ENCODE measurements at places on chromosomes 5 and 9.

- DNase-seq = no peak
Measured at GRCh38 chr9:134053401-134053871, 14.4 kb downstream of the BRD3 start.

DNA sequence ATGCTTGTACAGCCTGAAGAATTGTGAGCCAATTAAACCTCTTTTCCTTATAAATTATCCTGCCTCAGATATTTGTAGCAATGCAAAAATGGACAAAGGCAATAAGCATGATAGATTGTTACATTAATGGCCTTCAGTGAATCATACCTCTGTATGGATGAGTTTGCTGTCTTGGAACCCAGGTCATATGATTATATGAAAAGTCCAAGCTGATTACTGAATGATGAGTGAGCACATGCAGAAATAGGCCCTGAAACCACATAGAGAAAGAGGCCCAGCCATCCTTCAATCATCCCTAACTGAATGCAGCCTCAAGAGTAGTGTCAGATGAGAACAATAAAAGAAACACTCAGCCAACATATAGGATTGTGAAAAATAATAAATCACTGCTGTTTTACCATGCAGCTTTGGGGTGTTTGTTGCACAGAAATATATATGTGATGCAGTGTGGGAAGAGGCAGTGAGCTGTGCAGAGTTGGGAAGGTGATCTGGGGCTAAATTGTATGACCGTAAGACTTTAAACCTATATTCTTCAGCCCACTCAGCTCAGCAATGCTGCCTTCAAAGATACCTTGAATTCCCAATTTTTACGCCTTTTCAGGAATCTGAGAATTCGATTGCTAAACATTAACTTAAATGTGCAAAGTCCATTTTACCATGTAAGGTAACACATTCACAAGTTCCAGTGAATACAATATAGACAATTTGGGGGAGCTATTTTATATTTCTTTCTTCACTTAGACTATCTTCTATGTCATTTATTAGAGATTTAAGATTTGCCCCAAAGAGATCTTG is 36.3 kb upstream of the SHISAL2B start:
- DNase-seq = no peak

DNA sequence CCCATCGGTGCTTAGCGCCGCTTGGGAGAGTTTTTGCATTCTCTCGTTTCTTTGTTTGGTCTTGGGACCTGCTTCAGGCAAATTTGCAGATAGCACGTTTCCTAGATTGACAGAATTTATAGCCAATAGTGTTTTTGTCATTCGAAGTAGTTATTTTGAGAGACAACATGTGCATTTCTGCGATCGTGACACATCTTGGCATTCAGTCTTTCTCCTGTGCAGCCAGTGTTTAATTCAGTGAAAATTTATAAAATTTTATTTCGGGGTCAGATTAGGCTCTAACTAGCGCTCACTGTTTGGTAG is 830 bp downstream of the PRRC1 start:
- DNase-seq = no peak

GRCh38 chr9:136089697-136090045 is 5.4 kb downstream of the NACC2 start:
- DNase-seq = no peak

GRCh38 chr5:40983781-40984180 is 74.5 kb downstream of the C7 start:
- DNase-seq = no peak

GRCh38 chr5:181281984-181282316 is 21.0 kb upstream of the TRIM52 start:
- DNase-seq = no peak

- DNase-seq = no peak
Measured at GRCh38 chr5:61735995-61736394, 403.9 kb downstream of the ZSWIM6 start.

GRCh38 chr5:122864400-122864799 is 19.0 kb downstream of the SNX24 start:
- DNase-seq = no peak

GRCh38 chr5:23042226-23042625 is 189.1 kb upstream of the CDH12 start:
- no peak for DNase-seq

DNA sequence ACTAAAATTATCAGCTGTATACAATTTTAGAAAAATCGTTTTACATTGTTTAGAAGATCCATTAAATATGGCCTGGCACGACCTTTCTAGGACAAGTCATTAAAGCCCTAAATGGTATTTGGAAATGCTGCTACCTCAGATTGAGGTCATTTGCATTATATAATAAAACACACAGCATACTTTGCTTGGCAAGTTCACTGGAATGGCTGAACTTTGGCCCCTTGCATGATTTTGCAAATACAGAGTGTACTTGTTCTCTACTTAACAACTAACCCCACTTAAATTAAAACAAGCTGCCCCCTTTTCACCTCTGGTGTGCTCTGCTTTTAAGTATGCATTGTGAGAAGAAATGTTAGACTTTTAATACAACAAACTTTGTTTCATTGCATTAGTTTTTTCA is 860.1 kb downstream of the PTPRD start:
- no peak for DNase-seq

GRCh38 chr5:178357121-178357521 is 124.5 kb upstream of the PHYKPL start:
- DNase-seq = no peak

DNA sequence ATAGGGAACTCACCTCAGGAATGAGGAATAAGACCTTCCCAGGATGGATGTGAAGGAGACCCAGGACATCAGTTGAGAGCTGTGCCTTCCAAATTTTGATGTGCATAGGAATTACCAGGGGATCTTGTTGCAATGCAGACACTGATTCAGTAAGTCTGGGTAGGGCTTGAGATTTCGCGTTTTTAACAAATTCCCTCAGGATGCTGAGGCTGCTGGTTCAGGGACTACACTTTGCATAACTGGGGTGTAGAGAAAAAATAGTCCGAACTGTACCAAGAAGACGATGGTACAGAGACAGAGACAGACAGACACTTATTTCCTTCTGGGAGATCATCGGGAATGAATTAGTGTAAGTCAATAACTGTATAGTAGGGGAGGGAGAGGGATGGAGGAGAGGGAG is 82.3 kb upstream of the FREM1 start:
- DNase-seq = no peak

- DNase-seq = no peak
Measured at GRCh38 chr9:68629042-68629441, 76.0 kb upstream of the PIP5K1B start.

DNA sequence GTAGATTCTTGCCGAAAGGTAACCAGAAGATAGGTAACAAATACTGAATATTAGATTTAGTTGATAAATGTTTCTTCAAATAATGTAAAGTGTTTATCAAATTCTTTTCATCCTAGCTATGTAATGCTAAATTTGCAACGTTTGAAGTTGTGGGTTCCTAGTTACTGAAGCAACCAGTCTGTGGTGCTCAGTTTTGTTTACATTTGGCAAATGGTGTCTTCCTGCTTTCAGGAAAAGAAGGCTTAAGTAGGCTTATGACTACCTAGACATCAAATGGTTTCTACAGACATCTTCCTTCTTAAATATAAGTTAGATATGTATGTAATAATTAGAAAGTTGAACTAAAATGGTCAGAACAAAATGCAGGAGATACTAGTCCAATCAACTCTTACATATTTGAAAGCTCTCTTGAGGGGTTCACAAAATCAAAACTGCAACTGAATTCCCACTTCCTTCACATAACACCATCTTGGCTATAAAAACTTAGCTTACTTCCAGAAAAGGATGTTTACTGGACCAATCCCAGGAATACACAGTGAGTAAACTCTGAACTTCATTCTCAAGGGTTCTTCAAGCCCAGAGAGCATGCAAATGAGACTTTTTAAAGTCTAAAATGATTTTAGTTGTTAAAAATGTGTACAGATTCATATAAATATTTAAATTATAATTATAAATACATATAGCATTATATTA is 125.7 kb upstream of the ITGA1 start:
- no peak for DNase-seq

GRCh38 chr5:82910905-82911304 is 166.3 kb downstream of the TMEM167A start:
- no peak for DNase-seq

- DNase-seq = no peak
Measured at GRCh38 chr5:168422431-168422830, 63.8 kb upstream of the RARS1 start.

DNA sequence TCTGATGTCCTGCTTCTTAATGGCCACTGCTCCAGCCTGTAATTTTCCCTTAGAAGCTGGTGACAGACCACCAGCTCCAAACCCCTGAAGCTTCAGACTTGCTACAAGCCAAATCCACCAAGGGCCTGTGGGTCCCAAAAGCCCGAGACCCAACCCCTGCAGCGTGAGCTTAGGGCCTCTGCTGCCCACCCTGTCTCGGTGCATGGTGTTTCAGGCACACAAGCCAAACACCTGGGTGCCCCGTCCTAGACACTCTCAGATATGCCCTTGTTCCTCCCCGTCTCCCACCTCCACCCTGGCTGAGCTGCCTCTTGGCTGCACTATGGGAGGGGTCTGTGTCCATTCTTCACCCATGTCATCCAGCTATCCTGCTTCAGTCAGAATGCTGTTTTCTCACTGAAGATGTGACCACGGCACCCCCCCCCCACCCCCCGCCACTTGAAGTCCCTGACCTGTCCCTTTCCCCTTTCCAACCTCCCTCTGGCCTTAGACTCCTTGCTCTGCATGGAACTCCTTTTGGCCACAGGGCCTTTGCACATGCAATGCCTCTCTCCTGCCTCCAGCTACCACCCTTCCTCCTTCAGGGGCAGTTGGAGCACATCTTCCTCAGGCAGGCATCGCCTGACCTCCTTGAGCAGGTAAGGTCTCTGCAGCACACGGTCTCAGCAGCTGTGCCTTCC is 55.8 kb downstream of the ZNF354C start:
- DNase-seq = no peak

GRCh38 chr5:1220831-1221230 is 4.3 kb upstream of the SLC6A18 start:
- no peak for DNase-seq

DNA sequence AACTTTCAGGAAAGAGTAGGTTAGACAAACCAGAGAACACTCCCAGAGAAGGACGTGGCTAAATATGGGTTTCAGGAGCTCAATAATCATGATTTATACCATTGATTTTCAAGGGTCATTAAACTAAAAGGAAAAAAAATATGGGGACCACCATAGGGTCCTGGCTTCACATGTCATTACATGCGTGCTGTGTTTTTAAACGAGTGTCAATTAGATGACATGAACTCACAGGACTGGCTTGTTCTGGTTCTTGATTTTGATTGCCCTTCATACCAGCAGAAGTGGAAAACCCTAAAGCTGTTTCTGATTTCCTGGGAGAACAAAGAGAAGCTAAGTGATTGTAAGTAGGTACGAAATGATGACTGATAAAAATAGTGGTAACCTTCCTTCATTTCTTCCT is 5.8 kb downstream of the ACOT12 start:
- no peak for DNase-seq
